ENCODE measurements at places on chromosomes 5 and 9. TPM values are rescaled to one million over a fixed set of nuclear protein-coding genes. Genes with fewer than 3 reads are reported as not detected.
A peak's percentile ranks its signal among the peaks of the same experiment; 100 is the strongest.

PCDHB10 gene
- not detected for polyA plus RNA-seq

PCDHB16 gene
- polyA plus RNA-seq = not detected

AK8 gene
- polyA plus RNA-seq = 0.90 TPM

AGXT2 gene
- not detected for polyA plus RNA-seq

DNA sequence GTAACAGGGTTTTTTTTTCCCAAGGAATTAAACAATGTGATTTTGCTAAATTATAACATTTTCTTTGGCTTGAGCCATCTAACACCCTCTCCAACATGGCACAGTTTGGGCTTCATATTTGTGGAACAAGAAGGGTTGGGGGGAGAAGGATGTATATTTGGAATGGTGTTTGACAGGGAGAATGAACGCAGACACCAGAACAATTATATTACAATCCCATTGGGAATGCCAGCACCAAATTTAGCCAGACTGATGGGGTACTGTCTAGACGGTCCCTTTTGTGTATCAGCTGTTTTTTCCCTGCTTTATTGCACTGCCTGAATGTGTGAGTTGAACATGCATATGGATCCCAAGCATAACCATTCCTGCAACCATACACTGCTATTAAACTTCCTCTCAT is 130.9 kb upstream of the TMEM161B start:
- H3K27me3 ChIP-seq = peaks cover 29% of the 10 kb centered on the region
- H3K4me3 ChIP-seq = no peak overlapping the region
- H3K4me1 ChIP-seq = peaks cover 2% of the 10 kb centered on the region

DNA sequence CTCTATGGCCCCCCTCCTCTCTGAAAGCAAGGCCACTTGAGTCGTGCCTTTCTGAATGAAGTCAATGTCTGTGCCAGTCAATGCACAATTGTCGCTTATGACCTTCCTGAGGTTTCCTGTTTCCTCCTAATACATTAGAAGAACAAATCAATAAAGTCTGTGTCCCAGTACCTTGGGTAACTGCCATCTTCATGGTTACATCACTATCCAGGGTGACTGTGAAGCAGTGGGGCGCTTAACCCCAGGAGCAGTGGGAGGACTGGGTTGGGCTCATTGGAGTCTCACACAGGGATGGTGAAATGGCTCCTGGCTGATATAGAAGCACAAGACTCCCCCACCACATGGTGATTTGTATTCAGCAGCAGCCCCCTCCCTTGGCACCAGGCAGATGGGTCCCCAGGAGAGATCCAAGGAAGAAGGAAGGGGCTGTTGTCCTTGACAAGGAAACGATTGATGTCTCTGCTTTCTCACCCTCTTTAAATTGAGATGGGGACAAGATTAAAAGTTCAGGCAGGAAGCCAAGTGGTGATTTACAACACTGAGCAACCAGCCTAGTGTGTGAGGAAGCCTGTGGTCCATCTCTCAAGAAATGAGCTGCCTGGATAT is 261.9 kb upstream of the ZNF462 start:
- no peaks in the 10 kb centered on the region for H3K4me1 ChIP-seq
- no peak overlapping the region for H3K4me3 ChIP-seq
- no peaks in the 10 kb centered on the region for H3K27me3 ChIP-seq
- no peaks in the 10 kb centered on the region for H3K36me3 ChIP-seq
- no peak for DNase-seq
- no peak overlapping the region for H3K27ac ChIP-seq

TSLP gene
- not detected for polyA plus RNA-seq

DNA sequence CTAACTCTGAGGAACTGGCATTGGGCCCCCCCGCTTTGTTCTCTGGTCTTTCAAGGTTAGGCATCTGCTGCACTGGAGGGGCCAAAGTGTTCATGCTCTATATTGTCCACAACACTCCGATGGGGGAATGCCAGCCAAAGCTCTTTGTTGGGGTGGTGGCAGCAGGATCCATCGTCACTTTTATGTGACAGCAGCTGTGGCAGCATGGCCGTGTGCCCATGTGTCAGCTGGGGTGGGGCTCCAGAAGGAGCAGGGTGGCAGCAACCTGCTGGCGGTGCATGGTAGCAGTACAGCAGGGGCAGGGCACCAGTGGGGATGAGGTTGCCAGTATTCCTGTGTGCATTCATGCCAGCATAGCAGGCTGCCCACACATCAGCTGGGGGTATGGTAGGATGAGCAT is 28.2 kb downstream of the ITGA2 start:
- peaks cover 7% of the 10 kb centered on the region for H3K36me3 ChIP-seq
- DNase-seq = no peak
- H3K4me1 ChIP-seq = no peaks in the 10 kb centered on the region
- peaks cover 4% of the 10 kb centered on the region for H3K27me3 ChIP-seq
- H3K4me3 ChIP-seq = no peak overlapping the region
- H3K27ac ChIP-seq = no peak overlapping the region

PAIP1 gene
- 42.2 TPM for polyA plus RNA-seq

BARHL1 gene
- not detected for polyA plus RNA-seq

GRCh38 chr5:74055486-74056106 is 429.6 kb downstream of the ARHGEF28 start:
- H3K36me3 ChIP-seq = no peaks in the 10 kb centered on the region
- no peak overlapping the region for H3K4me3 ChIP-seq
- H3K4me1 ChIP-seq = no peaks in the 10 kb centered on the region
- DNase-seq = no peak
- H3K27ac ChIP-seq = no peak overlapping the region

- DNase-seq = no peak
- H3K4me3 ChIP-seq = no peak overlapping the region
- no peaks in the 10 kb centered on the region for H3K4me1 ChIP-seq
- H3K36me3 ChIP-seq = peaks cover 48% of the 10 kb centered on the region
Measured at GRCh38 chr9:3256571-3257330, 269.1 kb downstream of the RFX3 start.

DNA sequence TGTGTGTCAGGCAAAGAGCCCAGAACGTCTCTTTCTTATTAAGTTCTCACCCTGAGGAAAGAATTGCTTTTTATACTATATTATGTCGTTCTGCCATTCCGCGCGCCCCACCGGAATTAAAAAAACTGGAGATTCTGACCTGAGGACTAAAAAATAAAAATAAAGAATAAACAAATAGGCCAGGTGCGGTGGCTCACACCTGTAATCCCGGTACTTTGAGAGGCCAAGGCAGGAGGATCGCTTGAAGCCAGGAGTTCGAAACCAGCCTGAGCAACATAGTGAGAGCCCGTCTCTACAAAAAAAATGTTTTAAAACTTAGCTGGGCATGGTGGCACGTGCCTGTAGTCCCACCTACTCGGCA is 677 bp upstream of the DYNC2I2 start:
- peak overlapping the region; percentile 97 for H3K27ac ChIP-seq
- H3K27me3 ChIP-seq = no peaks in the 10 kb centered on the region
- no peak for DNase-seq
- no peaks in the 10 kb centered on the region for H3K36me3 ChIP-seq

- H3K4me3 ChIP-seq = no peak overlapping the region
- no peaks in the 10 kb centered on the region for H3K4me1 ChIP-seq
- H3K36me3 ChIP-seq = no peaks in the 10 kb centered on the region
- no peak for DNase-seq
- no peak overlapping the region for H3K27ac ChIP-seq
- peaks cover 14% of the 10 kb centered on the region for H3K27me3 ChIP-seq
Measured at GRCh38 chr9:77960356-77961153, 71.1 kb downstream of the GNAQ start.

DNA sequence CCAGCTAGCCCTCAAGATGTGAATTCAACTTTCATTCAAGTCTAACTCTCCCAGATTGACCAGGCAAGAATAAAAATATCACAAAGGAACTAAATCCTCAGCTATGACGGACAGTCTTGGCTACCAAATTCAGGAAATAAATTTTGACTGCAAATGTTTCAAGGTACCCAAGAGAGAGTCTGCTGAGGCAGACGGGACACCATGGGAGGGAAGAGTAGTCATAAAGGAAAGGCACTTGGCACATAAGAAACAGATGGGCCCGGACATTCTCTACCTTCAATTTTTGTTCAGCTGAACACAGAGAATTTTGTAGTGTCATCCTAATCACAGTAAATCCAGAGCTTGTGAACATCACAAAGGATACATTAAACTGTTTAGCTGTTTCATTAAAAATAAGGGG is 390.0 kb downstream of the DTWD2 start:
- DNase-seq = no peak
- no peaks in the 10 kb centered on the region for H3K4me1 ChIP-seq
- no peaks in the 10 kb centered on the region for H3K36me3 ChIP-seq
- H3K27me3 ChIP-seq = no peaks in the 10 kb centered on the region

DNA sequence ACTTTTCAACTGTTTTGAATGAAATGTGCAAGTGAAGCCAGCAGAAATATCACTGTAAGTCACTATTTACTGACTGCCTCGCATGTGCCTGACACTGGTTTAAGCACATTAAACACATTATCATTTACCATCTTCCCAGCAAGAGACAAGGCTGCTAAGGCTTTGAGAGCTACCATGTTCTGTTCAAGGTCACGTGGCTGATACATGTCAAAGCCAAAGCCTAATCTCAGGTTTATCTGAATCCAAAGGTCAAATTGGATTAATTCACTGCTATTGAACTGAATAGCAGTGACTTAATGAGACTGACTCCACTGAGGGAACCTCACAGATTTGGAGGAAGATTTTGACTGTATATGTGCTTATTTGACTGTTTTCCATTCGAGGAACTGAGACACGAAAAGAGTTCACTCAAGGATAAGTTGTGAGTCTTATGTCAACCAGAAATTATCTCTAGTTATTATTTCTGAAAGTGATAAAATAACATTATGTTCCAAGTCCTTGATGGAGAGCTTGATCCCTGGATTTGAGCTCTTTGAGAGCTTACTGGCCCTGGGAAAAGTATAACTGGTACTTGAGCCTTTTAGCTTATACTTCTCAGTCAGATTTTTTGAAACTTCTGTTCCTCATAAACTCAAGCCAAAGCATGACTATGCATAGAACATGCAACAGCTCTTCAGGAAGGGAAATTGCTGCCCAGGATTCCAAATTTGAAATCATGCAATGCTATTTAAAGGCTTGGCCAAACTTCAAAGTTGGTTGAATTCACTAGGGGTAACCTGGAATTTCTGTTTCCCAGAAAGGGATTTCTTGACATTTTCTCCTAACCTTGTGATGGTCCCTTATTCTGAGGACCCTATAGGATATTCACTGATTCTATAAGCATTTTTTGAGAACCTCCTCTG is 23.4 kb upstream of the ARHGAP26 start:
- peaks cover 12% of the 10 kb centered on the region for H3K27me3 ChIP-seq
- H3K36me3 ChIP-seq = no peaks in the 10 kb centered on the region
- H3K27ac ChIP-seq = no peak overlapping the region
- no peak for DNase-seq
- H3K4me3 ChIP-seq = no peak overlapping the region

SPATA31D4 gene
- not detected for polyA plus RNA-seq

GRCh38 chr5:96569770-96570169 is 92.4 kb upstream of the CAST start:
- no peak overlapping the region for H3K4me3 ChIP-seq
- peaks cover 16% of the 10 kb centered on the region for H3K27me3 ChIP-seq
- no peak overlapping the region for H3K27ac ChIP-seq
- no peaks in the 10 kb centered on the region for H3K36me3 ChIP-seq

TEK gene
- polyA plus RNA-seq = not detected

SLC6A7 gene
- polyA plus RNA-seq = not detected

All from naive B cell (primary cell).